ENCODE measurements at places on chromosomes 3 and 15. TPM values are rescaled to one million over a fixed set of nuclear protein-coding genes. Genes with fewer than 3 reads are reported as not detected.

DNA sequence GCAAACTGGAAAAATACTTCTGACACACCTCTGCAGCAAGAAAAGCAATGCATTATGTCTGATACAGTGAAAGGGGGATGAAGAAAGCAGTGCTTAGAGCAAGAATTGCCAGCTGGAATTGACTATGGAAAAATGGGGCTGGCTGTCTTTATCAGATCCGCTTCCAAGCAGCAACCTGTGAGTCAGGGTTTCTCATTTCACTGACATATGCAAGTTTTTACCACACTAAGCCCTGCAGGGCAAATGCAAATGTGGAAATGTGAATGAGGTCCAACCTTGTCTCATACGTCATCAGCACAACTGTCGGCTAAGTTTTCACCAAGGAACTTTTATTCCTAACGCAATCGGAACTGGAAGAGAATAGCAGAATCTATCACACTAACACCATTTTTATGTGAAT is 172.5 kb upstream of the GADL1 start:
- DNase-seq = no peak

DNA sequence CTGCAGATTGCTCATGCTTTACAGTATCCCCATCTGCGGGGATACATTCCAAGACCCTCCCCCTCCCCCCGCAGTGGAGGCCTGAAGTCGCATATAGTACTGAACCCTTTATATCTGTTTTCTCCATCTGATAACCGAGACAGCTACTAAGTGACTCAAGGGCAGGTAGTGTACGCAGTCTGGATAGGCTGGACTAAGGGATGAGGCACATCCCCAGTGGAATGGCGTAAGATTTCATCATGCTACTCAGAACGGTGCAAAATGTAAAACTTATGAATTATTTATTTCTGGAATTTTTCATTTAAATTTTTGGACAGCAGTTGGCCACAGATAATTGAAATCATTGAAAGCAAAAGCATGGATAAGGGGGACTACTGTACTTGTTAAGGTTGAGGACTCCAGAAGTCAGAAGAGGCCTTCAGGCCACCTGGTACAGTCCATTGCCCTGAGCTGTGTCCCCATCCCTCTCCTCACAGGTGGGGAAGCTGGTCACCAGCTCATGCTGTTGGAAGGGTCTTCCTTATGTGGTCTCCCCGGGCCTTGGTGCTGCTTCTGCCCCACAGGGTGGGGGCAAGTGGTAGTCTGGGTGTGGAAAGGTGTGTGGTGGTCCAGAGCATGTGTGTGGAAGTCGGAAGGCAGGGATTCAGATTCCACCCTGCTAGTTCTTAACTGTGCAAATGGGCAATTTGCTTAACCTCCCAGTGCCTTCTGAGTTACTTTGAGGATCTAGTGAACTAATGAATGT is 72.0 kb downstream of the HCN4 start:
- no peak for DNase-seq

GRCh38 chr3:197404030-197404429 is 105.6 kb upstream of the DLG1 start:
- no peak for DNase-seq

IQCF5 gene
- polyA plus RNA-seq = not detected

DNA sequence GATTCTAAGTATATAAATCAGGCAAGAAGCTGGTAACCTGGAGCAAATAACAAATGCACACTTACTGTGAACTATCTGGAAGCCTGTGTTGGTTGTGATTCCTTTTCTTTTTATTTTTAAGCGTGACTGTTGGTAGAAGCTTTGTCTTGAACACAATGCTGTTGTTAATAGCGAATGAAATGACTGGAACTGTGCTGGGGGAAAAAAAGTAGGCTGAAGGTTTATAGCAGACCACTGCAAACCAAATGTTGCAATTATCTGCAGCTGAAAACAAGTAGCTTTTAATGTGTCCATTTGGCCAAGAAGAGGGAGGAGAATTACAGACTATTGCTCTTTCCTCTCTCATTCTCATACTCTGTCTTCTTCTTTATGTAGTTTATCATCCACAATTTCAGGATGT is 184.5 kb upstream of the DNAJC19 start:
- DNase-seq = no peak

All from renal pelvis (tissue), 12 donors.